ENCODE measurements at places on chromosomes 6 and 20.

DNA sequence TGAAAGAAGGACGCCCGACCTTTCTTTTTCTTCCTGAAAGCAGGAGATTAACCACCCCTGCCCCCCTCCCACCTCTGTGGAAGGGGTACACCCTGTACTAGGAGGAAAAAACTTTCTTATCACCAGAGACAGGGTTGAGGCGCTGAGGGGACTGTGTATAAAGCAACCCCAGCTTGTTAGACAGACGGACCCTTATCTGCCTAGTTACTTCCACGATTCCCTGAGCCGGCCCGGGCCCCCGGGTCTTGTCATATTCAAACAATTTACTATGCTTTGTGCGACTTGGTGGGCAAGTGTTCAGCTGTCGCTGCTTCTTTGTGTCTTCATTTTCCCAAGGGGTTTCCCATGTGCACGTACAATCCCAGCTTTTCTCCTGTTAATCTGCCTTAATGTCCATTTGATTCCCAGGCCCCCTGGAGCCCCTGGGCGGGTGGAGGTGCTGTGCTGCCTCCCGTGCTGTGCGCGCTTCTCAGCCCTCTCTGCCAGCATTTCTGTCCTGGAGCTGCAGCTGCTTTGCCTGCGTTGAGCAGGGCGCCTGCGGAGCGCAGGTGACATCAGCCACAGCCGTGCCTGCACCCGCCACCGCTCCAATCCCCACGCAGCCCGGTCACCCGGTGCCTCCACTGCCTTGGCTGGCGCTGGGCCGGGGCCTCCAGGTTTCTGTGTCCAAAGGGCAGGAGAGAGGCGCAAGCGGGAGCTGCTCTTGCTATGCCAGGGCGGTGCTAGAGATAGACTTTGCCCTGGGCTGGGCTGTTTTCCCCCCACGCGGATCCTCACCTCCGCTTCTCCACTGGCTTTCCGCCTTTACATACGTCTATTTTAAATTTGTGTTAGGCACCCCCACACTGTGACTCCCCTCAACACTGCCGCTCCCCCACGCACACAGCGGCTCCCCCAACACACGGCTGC, 96.2 kb downstream of the TTLL2 start:
- no peak for DNase-seq

DNA sequence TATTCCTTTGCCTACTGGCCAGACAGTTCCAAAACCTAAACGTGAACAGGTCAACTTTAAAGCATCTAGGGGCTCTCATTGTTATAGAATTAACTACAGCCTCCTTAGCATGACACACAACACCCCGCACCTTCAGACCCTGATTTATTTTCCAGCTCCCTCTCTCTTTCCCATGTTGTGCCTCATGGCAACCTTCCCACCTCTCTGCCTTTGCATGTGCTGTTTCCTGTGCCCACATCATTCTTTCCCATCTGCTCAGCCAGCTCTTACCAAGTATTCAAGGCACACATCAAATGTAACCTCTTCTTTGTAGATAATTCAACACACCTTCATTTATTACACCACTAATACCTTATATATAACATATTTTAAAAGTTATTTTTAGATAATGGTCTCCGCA, 291.0 kb downstream of the COL12A1 start:
- DNase-seq = no peak

DNA sequence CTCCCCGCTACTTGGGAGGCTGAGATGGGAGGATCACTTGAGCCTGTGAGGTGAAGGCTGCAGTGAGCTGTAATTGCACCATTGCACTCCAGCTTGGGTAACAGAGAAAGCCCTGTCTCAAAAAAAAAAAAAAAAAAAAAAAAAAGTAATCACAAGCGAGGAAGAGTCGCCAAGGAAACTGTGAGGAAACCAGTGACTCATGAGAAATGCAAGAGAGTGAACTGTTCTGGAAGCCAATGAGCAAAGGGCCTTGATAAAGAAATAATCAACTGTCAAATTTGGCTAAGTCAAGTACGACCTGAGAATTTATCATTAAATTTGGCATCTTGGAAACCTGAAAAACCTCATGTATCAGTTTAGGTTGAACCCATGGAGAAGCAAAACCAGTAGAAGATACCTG, 16.1 kb upstream of the LAMP5 start:
- DNase-seq = no peak

- DNase-seq = no peak
These were observed 69.0 kb downstream of the NCOA7 start for GRCh38 chr6:125859727-125860126.

DNA sequence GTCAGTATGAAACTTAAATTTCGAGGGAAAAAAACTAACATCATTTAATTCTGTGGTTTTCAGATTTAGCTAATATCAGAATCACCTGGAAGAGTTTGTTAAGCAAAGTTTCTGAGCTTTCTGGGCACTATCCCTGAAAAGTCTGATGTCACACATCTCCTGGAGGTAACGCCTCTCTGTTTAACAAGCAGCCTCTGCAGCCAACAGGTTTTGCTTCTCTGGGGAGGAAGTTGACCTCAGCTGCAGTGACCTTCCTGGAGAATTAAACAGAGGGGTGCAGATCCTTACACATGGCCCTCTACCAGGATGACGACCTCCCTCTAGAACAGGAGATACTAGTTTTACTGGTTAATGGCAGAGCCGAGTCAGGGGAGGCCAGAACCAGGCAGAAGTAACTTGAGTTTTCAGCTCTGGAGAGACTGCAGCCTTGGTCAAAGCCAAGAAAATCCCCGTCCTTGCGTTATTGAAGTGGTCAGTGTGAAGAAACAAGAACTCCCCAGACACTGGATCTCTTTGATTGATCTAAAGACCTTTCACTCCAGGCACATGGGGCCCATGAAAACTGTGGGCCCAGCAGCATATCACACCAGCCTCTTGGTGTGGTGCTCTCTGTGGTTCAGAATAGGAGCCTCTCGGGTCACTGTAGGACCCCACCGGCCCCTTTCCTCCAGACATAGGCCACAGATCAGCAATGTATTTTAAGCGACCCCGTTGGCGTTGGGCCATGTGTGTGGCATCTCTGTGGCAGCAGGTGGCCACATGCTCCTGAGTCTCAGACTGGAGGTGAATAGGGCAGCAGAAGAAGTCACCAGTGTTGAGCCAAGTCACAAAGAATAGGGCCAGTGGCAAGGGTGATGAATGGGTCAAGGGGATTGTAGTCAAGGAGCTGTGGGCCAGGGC, 33.4 kb upstream of the CCR6 start:
- DNase-seq = no peak

DNA sequence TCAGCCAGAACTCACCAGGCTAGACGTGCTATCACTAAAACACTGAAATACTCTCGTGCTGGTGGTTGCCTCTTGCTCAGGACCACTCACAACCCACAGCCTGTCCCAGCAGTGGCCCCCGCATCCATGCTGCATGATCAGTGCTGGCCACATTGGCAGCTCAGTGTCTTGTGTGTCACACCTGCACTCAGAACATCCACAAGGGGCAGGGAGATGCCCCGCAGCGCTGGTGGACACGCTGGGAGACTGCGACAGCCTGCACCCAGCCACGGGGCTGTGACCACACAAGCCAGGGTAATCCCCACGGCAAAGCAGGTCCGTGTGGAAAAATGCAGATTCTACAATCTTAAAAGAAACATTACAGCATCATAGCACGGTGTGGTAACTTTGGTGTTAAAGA, 23.9 kb upstream of the APMAP start:
- no peak for DNase-seq

GRCh38 chr6:33061987-33062386, 11.5 kb downstream of the HLA-DPA1 start:
- no peak for DNase-seq

- no peak for DNase-seq
These were observed 31.9 kb downstream of the RALGAPB start for GRCh38 chr20:38504368-38505090.

- DNase-seq = no peak
These were observed 202.8 kb upstream of the AGPAT4 start for GRCh38 chr6:161476711-161477110.

DNA sequence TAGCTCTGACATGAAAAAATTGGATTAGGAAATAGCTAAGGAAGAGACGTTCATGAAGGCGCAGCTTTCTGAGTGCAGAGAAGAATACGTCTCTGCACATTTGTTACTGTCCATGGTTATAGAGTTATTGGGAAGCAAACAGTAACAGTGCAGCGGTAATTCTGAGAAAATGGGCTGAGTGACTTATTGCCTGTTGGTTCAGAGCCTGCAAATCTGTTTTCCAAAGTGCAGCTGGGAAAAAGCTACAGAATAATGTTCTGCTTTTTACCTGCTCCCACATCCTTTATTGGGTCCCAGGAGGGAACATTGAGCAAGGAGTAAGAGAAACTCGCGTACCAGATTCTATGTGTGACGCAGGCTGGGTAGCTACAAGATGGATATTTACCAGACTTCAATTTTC, 160.2 kb downstream of the BTBD3 start:
- no peak for DNase-seq

GRCh38 chr6:113457198-113457597, 399.9 kb upstream of the MARCKS start:
- DNase-seq = no peak

DNA sequence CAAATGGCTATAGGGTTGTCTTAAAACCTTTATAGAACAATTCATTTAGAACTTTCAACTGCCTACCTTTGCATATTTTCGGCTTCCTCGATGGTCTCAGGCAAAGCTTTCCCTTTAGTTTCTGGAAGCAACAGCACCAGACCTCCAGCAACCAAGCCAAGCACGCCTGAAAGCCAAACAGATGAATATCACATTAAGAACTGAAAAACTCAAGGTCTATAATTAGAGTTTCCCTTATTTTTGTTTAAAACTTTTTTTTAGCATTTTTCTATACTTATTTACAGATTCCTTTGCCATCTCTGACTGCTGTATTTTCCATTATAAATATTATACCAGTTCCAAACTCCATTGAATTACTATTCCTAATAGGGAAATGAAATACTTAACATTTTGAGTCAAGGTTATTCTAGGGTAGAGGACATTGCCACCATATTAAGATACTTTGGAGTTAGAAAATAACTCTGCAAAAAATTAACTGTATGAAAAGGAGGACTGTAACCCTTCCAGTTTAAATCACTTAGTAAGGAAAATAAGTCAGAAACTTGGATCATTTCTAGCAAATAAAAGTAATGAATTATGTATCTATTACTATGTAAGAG, 33.9 kb downstream of the SLC22A2 start:
- no peak for DNase-seq

DNA sequence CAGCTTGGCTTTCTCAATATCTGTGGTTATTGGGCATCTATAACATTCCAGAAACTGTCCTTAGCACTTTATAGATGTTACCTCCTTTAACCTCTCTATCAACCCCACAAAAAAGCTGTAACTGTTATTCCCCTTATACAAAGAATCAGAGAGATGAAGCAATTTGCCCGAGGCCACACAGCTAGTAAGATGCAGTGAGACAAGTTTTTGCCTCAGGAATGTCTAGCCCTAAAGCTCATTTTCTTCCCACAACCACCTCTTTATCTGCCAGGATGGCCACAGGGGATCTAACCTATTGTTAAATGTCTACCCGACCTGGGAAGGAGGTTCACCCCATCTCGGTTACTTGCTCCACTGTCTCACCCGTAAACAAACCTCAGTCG, 31.9 kb upstream of the TCP11 start:
- DNase-seq = no peak

DNA sequence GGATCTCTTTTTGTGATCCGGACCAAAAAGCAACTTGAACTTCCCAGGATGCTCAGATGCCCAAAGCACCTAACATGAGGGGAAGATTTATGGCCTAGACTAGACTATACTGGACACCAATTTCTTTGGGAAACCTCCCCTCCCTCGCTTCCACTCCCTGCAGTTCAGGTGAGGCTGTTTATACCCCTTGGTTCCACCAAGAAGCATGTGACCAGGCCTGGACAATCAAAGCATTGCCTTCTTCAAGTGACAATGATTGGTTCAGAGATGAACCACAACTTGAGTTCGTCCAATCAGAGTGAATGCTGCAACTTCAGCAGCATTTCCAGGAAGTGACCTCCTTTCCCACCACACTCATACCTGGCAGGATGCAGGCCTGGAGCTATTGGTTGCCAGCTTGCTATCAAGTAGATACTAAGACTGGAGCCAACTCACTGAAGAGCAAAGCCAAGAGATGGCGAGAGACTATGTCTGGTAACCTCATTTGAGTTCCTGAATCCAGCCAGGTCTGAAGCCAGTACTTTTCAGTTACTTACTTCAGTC, 45.6 kb upstream of the SLC9A8 start:
- DNase-seq = no peak

DNA sequence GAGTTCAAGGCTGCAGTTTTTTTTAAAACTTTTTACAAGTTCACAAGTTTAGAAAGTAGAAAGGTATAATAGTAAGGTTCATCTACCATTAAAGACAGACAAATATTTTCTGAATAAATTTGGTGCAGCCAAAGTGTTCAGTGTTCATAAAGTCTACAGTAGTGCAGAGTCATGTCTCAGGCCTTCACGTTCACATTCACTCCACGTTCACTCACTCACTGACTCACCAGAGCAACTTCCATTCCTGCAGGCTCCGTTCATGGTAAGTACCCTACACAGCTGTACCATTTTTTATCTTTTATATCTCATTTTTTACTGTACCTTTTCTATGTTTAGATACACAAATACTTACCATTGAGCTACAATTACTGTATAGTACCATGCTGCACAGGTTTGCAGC, 67.6 kb downstream of the B4GALT5 start:
- no peak for DNase-seq

GRCh38 chr20:55415567-55416142, 589.7 kb downstream of the CBLN4 start:
- no peak for DNase-seq

DNA sequence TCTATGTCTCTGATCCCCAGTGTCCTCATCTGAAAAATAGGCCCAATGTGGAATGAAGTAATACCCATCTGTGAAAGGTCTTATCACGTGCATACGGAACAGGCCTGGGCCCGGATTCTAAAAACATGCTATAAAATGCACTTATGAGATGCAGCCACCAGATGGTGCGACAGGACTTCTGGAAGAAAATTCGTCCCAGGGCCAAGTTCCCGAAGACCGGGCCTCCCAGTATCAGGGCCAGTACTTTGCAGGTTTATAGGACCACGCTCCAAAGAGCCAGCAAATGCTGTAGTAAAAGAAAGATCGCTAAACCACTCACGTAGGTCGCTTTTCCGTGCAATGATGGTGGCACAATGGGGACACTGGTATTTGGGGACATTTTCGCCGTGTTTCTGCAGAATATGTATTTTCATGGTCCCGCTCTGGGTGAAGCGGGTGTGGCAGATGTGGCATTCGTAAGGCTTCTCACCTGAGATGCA, 10.6 kb downstream of the CTCFL start:
- DNase-seq = no peak

DNA sequence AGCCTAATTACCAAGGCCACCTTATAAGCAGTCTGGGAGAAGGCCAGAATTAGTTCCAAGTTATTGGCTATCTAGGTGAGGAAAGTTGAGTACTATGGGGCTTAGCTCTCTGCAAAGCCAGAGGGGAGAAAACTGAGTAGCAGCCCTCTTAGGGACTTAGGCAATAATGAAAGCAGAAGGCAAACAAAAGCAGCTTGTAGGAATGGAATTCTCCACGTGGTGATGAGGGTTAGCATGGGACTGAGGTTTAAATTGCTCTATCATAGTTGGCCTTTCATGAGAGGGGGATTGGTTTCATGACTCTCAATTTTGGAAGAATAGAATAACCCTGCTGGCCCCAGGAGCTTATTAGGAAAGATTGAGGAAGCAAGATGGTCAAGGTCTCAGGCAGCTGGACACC, 7.0 kb upstream of the UBE2J1 start:
- no peak for DNase-seq

GRCh38 chr20:38452880-38453624, 17.9 kb upstream of the SNHG17 start:
- no peak for DNase-seq

- DNase-seq = no peak
These were observed 348.1 kb downstream of the CDC5L start for GRCh38 chr6:44735630-44735963.

Data from activated T-cell treated with anti-CD3 and anti-CD28 coated beads for 1 hour (primary cell).